ENCODE measurements at places on chromosomes 3 and 15.

DNA sequence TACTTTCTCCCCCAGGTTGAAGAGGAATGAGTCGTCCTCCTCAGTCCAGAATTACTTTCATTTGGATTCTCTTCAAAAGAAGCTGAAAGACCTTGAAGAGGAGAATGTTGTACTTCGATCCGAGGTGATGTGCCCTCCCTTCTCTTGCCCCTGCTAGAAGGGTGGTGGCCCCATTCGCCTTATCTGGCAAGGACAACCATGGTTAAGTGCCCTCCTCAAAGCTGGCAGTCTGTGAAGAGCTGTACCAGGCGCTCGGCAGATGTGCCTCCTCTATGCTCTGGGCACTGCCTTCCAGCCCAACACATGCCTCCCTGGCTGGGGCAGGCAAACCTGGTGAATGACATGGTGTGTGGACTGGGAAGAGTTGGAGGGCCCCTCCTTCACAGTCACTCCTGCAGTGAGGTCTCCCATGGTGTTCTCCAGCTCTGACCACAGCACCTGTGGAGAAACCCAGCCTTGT, 77.0 kb downstream of the CCK start:
- DNase-seq: no peak

GRCh38 chr3:77169823-77170222, 129.9 kb downstream of the ROBO2 start:
- no peak for DNase-seq

DNA sequence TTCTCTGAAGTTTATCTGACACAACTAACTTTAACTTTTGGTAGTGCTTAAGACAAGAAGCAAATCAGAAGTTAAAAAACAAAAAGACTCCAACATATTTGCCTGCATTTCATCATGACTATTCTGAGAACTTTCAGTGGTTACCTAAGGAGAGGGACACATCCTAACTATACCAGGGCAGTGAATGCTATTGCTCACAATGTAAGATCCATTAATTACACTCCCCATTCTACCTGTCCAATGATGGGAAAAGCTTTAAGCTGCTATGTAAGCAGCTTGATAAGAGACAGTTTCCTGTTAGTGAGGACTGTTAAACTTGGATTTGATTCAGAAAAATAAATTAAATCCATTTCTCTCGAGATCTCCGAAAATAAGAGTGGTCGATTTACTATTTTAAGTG, 37.5 kb downstream of the SERPINI1 start:
- no peak for DNase-seq

GRCh38 chr3:107392549-107393165, 15.4 kb downstream of the CCDC54 start:
- DNase-seq: no peak

GRCh38 chr3:76920511-76920910, 119.4 kb upstream of the ROBO2 start:
- DNase-seq: no peak

DNA sequence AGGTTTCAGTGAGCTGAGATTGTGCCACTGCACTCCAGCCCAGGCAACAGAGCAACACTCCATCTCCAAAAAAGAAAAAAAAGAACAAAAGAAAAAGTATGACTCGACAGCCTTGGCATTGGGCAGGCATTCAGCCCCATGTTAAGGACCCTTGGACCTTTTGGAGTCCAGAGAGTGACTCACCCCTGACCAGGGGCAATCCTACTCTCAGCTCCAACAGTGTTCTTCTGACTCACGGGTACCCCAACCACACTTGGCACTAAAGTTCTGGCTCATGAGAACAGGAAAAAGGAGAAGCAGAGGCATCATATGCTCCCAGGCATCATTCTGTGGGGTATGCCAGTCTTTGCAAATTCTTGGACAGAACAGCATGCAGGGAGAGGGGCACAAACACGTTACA, 252.4 kb upstream of the HES1 start:
- DNase-seq: no peak

DNA sequence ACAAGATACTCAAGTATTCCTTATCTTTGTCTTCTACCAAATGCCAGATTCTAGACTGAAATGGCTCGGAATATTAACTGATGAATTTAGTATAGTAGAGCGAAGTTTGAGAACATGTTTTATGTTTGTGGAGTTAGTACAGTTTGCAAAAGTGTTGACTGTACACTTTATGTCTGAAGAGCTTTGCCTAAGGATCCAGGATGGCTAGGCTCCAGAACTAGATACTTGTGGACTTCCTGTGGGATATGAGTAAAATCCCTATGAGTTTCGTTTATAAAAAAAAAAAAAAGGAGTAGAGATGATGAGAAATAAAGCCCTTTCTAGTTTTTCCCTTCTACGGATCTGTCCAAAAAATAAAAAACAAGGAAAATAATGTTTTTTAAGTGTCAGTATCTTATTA, 96.7 kb downstream of the TP63 start:
- no peak for DNase-seq

GRCh38 chr3:47250309-47251060, 32.1 kb downstream of the KIF9 start:
- no peak for DNase-seq

DNA sequence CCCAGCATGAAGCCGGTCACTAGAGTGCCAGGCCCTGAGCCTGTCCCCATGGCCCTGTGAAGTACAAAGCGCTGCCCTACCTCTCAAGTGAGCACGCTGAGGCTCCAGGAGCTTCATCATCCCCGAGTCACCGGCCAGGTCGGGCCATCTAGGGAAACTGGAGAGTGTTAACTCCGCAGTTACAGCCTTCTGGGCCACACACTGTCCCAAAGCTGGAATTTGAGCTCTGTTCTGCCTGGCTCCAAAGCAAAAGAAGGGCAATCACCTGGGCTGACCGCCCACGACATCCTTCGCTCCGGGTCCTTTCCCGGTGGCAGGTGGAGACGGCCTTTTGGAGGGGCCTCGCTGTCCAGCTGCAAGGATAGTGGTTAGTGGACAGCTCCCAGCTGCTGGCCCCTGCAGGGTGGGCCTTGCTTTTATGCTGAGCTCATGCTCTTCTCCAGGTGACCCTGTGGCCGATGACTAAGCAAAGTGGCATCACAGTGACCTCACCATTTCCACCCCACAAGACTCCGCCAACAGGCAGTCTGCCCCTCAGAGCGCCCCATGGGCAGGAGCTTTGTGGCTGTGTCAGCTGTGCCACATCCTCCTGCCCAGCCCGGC, 3.5 kb upstream of the MUC4 start:
- no peak for DNase-seq

DNA sequence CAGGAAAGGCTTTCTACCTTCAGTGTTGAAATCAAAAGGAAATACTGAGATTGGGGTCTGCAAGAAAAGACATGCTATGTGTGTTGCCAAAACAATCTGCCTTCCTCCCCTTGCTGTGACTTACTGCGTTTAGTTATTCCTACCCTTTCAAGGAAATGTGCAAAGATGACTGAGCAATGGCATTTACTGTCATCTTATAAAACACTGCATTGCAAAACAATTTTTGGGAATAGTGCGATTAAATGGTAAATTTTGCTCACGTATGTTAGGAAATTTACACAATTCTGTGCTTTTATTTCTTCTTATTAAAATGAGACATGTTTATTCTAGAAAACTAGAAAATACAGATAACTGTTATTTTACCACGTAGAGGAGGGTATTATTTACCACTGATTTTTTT, 45.8 kb downstream of the PDE8A start:
- DNase-seq: no peak

DNA sequence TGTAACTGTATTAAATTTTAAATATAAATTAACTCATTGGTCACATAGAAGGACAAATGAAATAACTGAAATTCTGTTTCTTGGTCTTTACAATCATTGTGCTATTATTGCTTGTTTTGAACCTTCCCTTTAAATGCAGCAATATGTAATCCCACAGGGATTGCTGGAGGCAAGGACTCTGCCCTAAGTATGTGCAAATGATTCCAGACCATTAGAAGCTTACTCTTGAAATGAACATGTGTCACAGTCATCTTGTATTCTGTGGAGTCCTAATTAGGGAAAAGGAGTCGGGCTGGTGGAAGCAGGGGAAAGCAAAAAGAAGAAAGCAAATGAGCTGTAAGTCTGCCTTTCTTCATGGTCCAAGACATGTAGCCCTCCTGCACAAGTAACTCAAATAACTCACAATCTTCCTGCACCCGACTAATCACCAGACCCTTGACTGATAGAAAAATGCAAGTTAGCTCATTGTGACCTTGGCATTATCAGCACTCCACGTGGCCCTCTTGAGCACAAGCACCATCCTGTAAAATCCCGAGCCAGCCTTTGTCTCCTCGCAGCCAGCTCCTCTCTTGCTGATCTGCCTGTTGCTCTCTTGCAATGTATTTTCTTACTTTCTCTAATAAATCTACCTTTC, 2.3 kb upstream of the TMPRSS7 start:
- no peak for DNase-seq

DNA sequence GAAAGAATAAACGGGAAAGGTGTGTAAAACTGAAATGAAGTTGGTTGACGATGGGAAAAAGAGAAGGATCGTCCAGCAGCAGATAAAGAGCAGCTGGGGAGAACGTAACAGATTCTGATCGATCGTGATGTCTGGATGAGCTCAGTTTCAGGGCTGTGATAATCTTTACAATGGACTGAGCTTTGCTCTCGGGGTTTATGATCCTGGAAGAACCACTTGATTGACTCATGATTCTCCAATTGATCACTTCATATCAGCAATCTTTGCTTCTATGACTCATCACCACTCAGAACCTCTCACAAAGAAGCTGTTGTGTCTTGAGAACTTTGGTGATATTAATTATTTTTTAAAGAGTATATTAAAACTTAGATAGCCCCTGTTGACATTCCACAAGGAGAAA, 690.7 kb downstream of the TUSC7 start:
- no peak for DNase-seq

GRCh38 chr3:55242921-55243320, 244.2 kb downstream of the WNT5A start:
- no peak for DNase-seq

- no peak for DNase-seq
Measured at GRCh38 chr3:137360531-137361201, 402.9 kb downstream of the IL20RB start.

- DNase-seq: no peak
Measured at GRCh38 chr15:25905140-25905539, 42.0 kb upstream of the ATP10A start.

DNA sequence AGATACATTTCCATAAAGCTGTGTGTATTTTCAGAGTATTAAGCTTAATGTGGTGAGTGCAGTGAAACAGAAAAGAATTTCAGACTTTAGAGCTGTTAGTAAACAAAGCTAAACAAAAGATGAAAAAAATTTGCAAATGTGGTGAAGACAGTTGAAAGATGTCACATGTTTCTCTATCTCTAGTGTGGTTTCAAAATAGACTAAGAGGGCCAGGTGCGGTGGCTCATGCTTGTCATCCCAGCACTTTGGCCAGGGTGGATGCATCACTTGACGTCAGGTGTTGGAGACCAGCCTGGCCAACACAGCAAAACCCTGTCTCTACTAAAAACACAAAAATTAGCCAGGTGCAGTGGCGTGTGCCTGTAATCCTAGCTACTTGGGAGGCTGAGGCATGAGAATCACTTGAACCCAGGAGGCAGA, 466.0 kb upstream of the NR2F2 start:
- no peak for DNase-seq

DNA sequence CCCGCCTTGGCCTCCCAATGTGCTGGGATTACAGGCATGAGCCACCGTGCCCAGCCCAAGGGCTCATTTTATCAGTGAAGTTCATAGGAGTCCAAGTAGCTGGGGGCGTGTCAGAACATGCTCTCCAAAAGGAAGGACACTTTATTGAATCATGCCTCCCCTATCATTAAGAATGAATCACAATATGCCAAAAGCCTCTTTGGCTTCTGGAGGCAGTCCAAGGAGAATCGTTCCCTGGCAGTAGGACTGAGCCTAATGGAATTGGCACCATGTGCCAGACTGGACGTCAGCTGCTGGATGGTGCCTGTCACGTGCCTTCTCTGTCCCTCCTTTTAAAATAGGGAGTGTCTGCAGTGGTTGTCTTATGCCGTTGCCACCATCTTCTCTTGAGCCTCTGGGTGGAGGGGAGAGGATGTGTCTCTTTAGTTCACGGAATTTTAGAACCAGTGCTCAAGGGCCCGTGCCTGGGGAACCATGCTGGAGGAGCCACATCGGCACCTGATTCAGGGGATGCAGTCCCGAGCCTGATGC, 234.7 kb upstream of the LYSMD4 start:
- no peak for DNase-seq

GRCh38 chr3:82596805-82597204, 835.4 kb upstream of the GBE1 start:
- DNase-seq: no peak

GRCh38 chr3:138032567-138032966, 22.6 kb downstream of the CLDN18 start:
- no peak for DNase-seq

- no peak for DNase-seq
Measured at GRCh38 chr3:184011230-184011876, 6.3 kb downstream of the ABCC5 start.

GRCh38 chr3:64398476-64398875, 173.2 kb upstream of the PRICKLE2 start:
- DNase-seq: no peak
